GM23338 (cell line): ENCODE measurements at places on chromosomes 7 and 10.

- no peak for DNase-seq
These were observed 615.1 kb downstream of the SDK1 start for GRCh38 chr7:3916146-3916545.

DNA sequence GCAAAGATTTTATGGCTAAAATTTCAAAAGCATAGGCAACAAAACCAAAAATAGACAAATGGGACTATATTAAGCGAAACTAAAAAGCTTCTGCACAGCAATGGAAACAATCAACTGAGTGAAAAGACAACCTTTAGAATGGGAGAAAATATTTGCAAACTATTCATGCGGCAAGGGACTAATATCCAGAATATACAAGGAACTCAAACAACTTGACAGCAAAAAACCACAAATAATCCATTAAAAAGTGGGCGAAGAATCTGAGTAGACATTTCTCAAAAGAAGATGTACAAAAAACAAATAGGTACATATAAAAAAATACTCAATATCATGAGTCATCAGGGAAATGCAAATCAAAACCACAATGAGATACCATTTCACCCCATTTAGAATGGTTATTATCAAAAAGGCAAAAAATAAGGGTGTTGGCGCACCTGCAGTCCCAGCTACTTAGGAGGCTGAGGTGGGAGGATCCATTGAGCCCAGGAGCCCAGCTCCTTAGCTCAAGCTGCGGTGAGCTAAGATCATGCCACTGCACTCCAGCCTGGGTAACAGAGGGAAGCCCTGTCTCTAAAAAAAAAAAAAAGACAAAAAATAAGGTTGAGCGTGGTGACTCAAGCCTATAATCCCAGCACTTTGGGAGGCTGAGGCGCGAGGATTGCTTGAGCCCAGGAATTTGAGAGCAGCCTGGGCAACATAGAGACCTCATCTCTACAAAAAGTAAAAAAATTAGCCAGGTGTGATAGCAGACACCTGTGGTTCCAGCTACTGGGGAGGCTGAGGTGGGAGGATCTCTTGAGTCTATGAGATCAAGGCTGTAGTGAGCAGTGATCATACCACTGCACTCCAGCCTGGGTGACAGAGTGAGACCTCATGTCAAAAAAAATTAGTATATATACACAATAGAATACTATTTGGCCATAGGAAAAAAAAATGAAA lies 4.2 kb upstream of the CCM2 start:
- DNase-seq: no peak

DNA sequence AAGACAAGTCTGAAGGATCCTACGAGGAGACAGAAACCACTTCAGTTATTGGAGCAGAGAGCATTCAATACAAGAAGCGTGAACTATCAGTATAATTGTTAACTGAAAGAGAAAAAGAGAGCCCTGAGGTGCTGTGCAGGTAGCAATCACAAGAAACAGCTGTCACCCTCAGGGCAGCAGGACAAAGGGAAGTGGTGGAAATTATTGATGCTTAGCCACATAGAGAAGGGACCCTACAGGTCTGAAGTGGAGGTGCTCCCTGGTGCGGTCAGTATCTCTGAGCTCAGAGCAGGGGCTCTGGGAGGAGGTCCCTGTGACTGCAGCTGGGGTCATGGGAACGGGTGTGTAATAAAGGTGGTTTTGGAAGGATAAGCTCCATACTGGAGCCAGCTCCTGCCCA lies 97.8 kb upstream of the KLF6 start:
- DNase-seq: no peak

- DNase-seq: no peak
These were observed 267.4 kb downstream of the USP6NL start for GRCh38 chr10:11344081-11344480.

- peak; percentile 50 for DNase-seq
These were observed 450.2 kb upstream of the GALNT17 start for GRCh38 chr7:70681469-70682350.

GRCh38 chr7:112252691-112253090 lies 46.2 kb downstream of the ZNF277 start:
- peak; percentile 64 for DNase-seq

GRCh38 chr10:18087355-18087754 lies 52.9 kb upstream of the CACNB2 start:
- DNase-seq: no peak

DNA sequence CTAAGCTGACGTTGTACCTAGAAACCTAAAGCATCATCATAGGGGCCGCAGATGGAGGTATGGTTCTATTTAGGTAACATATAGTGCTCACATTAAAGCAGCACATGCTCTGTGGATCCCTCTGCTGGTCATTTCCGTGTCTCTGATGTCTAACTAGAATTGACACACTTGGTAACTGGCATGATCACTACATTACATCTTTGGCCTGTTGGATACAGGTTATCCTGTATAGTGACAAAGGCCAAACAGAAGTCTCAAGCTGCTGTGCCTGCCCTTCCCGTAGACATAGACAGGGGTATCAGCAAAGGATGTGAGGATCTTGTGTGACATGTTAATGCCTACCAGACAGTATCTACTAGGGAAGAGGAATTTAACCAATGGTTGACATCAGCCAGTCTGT lies 51.2 kb downstream of the KIF5B start:
- DNase-seq: peak; percentile 75
